ENCODE measurements at places on chromosomes 12 and 14.

DNA sequence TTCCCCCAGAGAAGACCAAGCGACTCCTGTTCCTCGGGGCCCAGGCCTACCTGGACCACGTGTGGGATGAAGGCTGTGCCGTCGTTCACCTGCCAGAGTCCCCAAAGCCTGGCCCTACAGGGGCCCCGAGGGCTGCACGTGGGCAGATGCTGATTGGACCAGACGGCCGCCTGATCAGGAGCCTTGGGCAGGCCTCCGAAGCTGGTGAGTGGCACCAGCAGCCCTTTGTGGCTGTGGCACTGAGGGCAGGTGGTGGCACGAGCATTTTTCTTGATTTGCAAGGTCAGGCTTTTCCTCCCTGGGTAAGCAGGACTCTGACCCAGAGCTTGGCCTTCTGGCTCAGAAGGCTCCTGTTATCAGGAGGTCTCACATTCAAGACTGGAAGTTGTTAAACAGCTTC is 2.7 kb downstream of the SIVA1 start:
- DNase-seq, result no peak

- no peak for DNase-seq
Measured at GRCh38 chr12:21618566-21618965, 13.9 kb upstream of the GYS2 start.

DNA sequence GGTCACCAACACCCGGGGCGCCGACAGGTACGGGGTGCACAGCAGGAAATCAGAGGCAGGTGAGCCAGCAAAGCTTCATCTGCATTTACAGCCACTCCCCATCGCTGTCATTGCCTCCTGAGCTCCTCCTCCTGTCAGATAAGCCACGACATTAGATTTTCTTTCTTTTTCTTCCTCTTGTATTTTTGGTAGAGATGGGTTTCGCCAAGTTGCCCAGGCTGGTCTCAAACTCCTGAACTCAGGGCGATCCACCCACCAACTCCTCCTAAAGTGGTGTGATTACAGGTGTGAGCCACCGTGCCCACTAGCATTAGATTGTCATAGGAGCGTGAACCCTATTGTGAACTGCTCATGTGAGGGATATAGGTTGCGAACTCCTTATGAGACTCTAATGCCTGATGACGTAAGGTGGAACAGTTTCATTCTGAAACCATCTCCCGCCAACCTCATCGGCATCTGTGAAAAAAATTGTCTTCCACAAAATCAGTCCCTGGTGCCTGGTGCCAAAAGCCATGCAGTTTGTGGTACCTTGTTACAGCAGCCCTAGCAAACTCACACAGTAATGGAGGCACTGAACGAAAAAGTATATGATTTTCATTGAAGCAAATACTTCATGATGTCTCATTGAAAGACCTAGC is 1.5 kb downstream of the STYK1 start:
- no peak for DNase-seq

GRCh38 chr12:42859612-42860011 is 270.1 kb upstream of the PRICKLE1 start:
- DNase-seq, result no peak

GRCh38 chr12:1186298-1186697 is 195.3 kb downstream of the ERC1 start:
- no peak for DNase-seq

DNA sequence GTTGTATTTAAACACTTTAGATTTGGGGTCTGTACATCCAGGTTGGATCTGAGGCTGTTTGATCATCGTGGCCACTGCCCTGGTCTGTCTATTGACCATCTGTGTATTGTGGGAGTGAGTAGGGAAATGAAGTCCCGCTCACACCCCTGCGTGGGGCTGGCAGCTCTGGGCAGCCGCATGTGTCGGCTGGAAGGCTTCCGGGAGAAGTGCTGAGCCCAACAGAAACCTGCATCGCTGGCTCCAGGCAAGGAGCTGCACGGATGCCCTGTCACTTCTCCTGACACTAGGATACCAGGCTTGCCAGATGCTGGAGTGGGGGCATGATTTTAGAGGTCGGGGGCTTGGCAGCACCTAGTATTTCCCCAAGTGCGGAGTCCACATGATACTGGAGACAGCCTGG is 93.6 kb downstream of the PHETA1 start:
- no peak for DNase-seq

DNA sequence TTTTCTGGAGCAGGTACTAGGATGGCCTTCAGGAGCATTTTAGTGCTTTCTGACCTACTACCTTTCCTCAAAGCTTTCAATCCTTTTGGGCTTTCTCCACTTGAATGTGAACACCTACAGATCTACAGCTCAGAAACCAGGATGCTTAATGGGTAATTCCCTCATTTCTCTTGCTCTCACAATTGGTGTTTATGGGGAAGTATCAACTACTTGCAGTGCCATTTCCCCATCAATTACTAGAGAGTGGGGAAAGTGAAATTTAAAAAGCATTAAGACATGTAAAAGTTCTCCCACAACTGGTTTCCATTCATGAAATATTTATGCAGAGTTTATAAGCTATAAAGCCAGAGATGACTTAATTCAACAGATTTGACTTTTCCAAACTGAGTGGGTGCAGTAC is 2.1 kb upstream of the YY1 start:
- DNase-seq, result no peak

DNA sequence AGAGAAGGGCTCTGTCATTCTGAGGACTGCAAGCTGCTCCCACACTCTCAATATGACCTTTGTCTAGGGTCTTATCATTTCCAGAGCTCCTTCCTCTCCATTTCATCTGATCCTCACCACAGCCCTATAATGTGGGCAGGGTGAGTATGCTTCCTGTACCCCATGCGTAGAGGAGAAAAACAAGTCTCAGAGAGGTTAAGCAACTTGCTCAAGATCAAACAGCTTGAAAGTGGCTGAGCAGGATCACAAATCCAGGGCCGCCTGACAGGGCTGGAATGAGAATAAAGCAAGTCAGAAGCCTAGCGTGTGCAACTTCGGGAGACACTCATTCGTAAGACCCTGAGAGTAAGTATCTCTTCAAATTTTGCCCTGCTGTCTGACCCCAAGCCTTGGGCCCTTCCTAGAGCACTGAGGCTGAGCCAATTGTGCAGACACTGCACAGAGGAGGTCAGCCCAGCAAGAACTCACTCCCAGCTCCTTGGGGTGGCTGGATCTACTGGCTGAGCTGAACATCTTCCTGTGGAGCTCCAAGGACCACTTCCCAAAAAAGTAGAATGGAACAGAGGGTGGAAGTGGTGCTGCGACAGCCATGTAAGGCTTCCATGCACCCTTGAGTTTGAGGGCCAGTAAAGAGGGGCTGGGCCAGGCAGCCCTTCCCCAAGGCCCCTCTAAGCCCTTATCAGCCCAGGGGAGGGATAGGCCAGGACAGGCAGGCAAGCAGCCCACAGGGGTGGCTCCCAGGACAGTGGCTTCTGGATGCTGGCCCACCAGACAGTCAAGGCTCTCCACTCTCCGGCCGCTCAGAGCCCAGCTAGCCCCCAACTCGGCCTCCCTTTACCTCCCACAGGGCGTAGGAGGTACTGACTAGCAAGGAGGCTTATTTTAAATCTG is 10.5 kb downstream of the ZFP36L1 start:
- no peak for DNase-seq

GRCh38 chr12:95674631-95675030 is 115.9 kb downstream of the NTN4 start:
- peak; percentile 41 for DNase-seq

GRCh38 chr12:57213763-57214397 is 2.7 kb upstream of the NXPH4 start:
- DNase-seq, result peak; percentile 11

- DNase-seq, result no peak
Measured at GRCh38 chr14:22614240-22614799, 16.2 kb downstream of the ABHD4 start.

- DNase-seq, result no peak
Measured at GRCh38 chr12:5500331-5500659, 68.4 kb downstream of the NTF3 start.

GRCh38 chr12:132084621-132085290 is 59.4 kb downstream of the DDX51 start:
- no peak for DNase-seq

GRCh38 chr14:71362282-71362681 is 455.0 kb downstream of the PCNX1 start:
- DNase-seq, result no peak

DNA sequence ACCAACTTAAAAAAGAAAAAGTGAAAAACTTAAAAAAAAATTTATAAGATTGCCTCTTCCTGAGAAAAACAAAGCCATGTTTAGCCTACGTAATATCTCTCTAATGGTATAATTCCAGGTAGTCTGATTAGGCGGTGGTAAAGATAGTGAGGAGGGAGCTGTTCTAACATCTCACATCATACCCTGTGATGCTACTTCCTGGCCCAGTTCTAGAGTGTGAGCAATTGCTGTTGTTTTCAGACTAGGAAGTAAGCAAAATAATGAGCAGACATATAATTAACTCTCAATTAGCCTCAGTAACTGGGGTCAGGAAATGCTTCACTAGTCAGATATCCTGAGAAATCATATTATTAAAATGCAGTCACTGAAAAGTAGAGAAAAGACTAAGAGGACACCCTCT is 113.9 kb downstream of the PHLDA1 start:
- DNase-seq, result no peak

GRCh38 chr14:33631441-33631840 is 319.4 kb downstream of the EGLN3 start:
- no peak for DNase-seq

DNA sequence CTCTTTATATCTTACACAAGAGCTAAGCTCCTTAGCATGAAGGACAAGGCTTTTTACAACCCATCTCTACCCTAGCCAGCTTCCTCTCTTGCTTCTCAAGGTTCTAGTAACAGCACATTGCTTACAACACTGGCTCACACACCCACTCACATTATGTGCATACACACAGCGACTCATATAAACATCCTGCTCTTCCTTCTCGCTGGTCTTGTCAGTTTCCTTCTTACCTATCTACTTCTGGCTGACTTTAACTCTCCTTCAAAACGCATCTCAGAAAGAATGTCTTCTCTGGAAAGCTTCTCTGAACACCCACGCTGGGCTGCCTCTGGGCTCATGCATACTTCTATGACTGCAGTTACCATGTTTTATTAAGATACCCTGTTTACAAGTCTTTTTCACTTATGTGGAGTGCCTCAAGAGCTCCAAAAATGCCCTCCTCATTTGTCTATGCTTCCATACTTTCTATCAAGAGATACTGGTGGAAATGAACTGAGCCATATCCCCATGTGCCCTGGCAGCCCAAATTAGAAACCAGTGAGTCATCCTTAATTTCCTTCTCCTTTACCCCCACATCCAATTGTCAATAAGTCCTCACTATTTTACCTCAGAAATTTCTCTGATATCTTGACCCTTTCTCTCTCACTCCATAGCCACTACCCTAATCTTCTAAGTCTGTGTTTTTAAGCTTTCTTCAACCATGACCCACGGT is 126.9 kb upstream of the KRAS start:
- DNase-seq, result no peak

GRCh38 chr14:102776761-102777710 is at the start of gene TRAF3:
TSS of gene TRAF3 (plus strand) at chr14:102777449. CDS start at chr14:102870202, 92,753 bp downstream.
- DNase-seq, result peak; percentile 23

DNA sequence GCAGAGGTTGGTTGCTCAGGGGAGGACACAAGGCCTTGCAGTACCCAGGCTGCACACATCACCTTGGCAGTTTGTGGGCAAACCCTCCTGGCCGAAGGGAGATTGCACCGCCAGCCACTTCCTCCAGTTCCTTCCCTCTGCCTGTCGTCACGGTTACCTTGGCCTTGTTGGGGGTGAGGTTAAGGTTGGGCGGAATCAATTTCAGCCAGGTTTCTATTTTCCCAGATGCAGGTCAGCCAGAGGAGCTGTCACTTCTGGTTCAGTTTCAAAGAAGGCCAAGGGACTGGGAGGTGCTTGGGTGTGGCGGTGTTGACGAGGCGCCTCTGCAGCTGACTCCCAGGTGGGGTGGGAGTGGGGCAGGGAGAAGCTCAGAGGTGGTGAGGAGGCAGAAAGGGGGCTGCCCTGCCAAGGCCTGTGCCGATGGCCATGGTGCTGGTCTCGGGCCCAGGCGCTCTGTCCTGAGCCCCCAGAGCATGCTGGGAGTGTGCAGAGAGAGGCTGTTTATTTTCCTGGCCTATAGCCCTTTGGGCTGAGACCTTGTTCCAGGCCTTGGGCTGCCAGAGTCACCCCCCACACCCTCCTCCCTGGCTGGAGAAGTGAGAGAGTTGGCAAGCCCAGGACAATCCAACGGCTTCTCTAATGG is 31.4 kb downstream of the JDP2 start:
- DNase-seq, result no peak

GRCh38 chr14:22502551-22502950 is 86.5 kb downstream of the DAD1 start:
- no peak for DNase-seq

DNA sequence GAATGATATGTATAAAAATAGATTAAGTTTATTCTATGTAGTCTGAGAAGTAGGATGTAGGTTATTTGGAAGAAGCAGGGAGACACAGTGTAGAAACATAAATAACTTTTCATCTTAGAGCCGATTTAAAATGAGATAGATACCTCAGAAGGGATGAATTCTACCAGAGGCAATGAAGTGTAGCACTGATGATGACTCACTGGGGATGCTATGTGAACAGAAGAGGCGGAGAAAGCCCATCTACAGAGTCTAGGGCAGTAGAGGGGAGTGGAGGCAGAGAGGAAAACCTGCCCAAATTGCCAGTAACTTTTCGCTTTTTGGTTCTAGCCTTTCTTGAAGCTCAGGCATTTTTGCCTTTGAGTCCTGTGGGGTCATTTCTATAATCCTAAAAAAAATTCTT is 451.8 kb downstream of the ATP23 start:
- no peak for DNase-seq

GRCh38 chr12:53255996-53256395 is 12.1 kb upstream of the ESPL1 start:
- DNase-seq, result no peak

DNA sequence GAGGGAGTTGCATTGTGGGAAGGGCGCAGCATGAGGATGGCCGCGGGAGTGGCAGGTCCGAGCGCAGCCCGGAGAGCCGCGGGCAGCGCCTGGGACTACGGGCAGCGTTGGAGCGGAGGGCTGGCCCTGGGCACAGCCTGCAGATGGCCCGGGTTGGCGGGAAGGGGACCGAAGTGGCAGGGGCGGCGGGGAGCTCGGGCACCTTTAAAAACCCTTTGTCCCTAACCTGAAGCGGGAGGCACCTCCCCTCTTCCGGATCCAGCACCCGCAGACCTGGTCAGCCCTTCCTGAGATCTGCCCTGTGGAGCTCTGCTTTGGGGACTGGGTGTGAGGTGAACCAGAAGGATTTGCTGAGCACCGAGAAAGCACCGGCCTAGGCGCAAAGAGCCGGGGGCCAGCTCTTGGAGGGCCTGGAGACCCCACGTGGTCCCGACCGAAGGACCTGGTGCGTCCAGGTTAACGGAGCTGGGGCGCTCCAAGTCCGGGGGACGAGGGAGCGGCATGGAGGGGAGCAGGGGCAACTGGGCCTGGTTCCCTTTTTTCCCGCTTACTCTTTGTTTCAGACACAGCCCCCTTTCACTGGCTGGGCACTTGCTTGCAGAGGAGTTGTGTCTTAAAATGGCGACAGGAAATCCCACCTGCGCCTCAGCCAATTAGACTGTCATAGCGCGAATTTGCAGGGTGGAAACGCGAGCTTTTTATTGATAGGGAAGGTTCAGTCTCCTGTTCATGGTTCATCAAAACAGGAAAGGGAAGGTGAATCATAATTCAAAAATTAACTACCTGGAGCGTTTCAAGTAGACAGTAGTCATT is 792 bp upstream of the SLC38A1 start:
- peak; percentile 44 for DNase-seq
